ENCODE measurements at places on chromosomes 6 and 20.
A peak's percentile ranks its signal among the peaks of the same experiment; 100 is the strongest.

DNA sequence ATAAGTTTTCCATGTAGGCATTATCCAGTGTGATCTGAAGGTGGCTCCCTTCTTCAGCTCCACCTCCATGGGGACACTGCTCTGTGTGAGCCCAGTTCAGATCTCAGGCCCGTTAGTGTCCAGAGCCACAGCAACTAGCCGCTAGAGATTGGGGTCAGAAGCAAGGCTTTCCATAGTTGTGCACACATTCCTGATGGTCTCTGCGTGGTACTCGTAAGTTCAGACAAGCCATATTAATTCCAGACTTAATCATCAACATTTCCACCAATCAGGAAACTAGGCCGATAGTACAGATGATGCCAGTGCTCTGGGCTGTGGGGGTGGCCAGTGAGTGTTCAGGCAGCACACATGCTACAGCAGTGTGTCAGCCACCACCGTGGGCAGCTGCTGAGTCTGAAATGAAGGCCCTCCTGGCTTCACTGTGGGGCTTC lies 17.5 kb upstream of the SYNCRIP start:
- DNase-seq = peak; percentile 93

DNA sequence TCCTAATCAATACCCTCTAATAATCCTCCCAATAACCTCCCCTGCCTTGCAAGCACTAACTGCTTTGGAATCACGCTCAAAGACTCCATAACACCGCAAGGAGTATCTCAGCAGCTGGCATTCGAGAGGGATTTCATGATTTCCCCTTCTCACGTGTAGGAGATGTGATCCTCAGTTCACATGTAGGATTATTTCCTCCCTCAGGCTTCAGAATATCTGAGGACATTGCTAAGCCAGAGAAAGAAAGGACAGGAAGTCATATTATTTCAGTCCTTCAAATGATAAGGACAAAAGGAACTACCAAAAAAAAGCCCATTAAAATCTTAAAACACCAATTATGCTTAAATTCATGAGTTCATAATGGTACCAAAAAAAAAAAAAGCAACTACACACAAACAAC lies 122.9 kb downstream of the NFATC2 start:
- no peak for DNase-seq

DNA sequence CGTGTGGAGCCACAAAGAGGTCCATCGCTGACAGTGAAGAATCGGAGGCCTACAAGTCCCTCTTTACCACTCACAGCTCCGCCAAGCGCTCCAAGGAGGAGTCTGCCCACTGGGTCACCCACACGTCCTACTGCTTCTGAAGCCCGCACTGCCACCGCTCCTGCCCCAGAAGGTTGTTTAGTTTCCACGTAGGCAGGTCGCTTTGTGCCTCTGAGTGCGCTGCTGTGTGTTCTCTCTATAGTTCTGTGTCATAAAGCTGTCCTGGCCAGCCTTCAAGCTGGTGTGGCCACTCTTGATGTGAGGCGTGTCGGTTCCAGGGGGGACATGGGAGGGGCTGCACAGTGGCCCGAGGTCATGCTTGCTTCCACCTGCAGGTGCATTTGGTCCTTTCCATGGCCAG lies 6.4 kb upstream of the FAM209A start:
- DNase-seq = no peak

- DNase-seq = peak; percentile 15
These were observed 108.6 kb downstream of the CHD6 start for GRCh38 chr20:41509316-41510200.

DNA sequence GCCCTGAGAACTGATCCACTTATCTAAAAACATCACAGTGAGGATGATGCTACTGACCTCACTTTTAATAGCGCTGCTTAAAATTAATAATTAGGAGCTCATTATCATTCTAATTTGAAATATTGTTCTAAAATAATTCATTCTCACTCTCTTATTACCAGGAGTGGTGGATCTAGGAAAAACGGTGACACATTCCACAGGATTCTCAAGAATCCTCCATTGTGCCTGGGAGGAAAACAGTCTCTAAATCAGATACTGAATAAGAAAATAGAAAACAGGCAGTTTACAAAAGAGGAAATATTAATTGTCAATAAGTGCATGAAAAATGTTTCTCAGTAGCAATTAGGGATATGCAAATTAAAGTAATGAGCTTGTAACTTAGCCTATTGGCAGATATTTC lies 187.4 kb downstream of the TENT5A start:
- no peak for DNase-seq

- DNase-seq = no peak
These were observed 5.6 kb downstream of the CD93 start for GRCh38 chr20:23080521-23080920.

DNA sequence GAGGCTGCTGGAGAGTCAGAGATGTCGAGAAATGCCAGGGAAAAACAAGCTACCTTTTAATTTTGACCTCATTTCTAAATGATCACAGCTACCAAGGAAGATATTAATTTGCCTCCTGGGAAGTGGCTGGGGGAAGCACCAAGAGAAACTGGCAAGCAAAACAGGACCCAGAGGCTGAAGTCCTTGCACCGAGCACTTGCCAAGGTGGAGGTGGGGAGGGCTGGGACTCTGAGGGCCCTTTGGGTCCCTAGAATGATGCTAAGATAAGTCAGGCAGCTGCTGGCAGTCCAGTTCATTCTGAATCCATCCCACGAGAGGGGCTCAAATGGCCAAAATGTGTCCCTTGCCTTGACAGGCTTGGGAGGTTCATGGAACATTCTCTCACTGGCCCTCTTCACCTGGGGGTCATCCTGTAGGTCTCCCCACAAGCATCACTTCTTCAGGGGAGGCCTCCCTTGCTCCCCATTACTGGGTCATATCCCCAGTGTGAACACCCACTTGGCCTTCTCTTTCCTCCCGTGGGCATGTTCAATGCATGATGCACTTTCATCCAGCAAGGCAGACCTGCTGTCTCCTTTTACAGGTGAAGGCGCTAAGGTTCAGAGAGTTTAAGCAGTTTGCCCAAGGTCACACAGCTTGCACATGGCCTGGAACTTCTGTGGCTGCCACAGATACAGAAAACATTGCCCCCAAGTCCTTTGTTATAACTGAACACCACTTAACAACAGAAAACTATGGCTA lies 39.1 kb upstream of the BLCAP start:
- no peak for DNase-seq

Measured in skeletal muscle cell (primary cell).